ENCODE measurements at places on chromosomes 11 and 22.

DNA sequence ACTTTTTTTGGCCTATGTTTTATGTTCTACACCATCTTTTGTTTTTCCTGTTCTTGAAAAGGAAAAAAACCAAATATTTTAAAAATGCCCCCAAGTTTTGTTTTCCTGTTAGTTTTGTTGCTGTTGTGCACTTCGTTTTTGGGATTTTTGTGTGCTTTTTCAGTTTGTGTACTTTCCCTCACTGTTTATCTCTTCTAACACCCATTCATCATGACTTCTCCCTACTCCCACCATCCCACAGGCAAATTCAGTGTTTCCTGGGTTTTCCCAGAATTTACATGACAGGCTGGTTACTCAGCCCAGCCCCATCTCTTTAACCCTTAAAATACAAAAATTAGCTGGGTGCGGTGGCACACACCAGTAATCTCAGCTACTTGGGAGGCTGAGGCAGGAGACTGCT is 15.6 kb downstream of the TMEM123 start:
- DNase-seq = no peak

DNA sequence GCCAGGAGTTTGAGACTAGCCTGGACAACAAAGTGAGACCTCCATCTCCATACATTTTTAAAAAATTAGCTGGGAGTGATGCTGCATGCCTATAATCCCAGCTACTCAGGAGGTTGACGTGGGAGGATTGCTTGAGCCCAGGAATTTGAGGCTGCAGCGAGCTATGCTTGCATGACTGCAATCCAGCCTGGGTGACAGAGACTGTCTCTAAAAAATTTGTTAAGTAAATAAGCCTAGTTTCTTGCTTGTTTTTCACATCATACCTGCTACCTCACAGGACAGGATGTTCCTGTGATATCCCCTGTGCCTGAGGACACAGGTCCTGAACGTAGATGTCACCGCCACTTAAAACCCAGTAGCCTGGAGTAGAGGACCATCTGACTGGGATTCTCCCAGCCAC is 348.6 kb downstream of the MN1 start:
- DNase-seq = no peak

DNA sequence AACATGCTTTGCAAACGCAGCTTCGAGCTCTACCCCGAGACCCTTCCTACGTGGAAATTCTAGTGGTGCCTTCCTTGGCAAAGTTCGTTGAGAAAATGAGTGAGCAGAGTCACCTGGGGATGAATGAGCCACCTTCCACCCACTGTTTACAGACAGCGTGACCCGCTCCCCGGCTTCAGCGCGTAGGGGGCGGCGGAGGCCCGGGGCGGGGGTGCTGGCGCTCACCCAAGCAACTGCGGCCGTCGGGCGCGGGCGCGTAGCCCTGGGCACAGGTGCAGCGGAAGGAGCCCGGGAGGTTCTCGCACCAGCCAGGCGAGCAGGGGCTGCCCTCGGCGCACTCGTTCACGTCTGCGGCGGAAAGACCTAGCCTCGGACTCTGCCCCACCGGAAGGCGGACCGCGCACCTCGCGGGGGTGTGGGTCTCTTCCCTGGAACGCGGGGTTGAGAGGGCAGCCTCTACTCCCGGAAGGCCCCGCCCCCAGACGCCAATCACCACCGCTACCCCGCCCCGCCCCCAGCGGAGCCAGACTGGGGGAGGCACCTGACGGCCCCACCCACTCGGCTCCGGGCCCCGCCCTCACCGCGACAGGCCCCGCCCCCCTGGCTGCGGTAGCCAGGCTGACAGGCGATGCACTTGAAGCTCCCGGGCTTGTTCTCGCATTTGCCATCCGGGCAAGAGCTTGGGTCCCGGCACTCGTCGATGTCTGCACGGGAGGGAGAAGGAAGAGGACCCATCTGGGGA is 11.8 kb downstream of the LTBP3 start:
- DNase-seq = no peak

DNA sequence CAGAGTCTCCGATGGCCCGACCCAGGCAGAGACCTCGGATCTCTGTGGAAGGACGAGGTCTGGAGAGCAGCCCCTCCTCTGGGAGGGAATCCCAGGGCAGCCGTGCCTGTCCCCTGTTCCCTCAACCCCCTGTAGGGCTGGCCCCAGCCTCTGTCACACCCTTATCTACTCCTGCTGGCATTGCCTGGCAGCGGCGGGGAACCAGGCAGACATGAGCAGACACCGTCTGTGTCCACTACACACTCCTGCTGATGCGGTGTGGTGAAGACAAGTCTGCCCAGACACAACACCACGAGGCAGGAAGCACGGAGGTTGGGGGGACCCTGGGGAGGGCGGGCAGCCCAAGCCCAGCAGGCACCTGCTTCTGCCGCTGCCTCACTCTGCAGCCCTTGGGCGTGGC is 52.5 kb upstream of the A4GALT start:
- DNase-seq = no peak

- DNase-seq = no peak
These were observed 57.2 kb downstream of the GRIK4 start for GRCh38 chr11:120568572-120569307.

- DNase-seq = no peak
These were observed 1447.5 kb downstream of the BRD1 start for GRCh38 chr22:48380016-48380665.

DNA sequence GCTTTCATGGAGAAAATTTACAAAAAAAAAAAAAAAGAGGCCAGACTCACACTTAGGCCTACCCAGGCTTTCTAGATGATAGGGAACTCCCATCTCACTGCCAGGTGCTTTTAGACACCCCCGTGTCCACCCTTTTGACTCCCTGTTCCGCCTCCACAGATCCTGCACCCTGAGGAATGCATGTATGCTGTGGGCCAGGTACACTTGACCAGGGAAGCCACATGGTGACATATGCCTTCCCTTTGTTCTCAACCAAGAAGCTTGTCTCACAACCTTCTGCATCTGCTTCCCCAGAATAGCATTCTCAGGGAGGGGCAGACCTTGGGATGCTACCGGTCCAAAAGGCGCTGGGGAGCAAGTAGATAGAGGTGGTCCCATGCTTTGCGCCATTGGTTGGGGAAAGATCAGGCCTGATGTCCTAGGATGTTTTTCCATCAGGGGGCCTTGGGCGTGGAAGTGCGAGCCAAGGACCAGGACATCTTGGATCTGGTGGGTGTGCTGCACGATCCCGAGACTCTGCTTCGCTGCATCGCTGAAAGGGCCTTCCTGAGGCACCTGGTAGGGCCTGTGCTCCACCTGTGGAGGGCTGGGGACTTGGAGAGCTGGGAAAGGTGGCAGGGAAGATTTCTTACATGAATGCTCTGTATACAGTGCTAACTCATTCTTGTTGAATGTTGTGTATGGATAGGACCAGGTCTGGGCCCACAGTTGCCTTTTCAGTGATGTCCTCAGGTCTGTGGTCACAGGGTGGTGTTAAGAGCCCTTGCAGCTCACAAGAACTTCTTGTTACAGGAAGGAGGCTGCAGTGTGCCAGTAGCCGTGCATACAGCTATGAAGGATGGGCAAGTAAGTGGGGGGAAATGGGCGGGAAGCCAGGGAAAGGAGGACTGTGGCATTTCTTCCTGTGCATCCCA is 7.5 kb downstream of the HMBS start:
- DNase-seq = no peak

DNA sequence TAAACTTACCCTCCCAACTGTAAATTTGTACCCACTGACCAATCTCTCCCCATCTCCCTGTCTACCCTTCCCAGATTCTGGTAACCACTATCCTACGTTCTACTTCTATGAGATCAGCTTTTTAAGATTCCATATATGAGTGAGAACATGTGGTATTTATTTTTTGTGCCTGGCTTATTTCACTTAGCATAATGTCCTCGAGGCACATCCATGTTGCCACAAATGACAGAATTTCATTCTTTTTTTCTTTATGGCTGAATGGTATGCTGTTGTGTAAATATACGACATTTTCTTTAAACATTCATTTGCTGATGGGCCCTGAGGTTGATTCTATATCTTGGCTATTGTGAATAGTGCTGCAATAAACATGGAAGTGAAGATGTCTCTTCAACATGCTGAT is 74.7 kb upstream of the RRM1 start:
- peak; percentile 71 for DNase-seq

DNA sequence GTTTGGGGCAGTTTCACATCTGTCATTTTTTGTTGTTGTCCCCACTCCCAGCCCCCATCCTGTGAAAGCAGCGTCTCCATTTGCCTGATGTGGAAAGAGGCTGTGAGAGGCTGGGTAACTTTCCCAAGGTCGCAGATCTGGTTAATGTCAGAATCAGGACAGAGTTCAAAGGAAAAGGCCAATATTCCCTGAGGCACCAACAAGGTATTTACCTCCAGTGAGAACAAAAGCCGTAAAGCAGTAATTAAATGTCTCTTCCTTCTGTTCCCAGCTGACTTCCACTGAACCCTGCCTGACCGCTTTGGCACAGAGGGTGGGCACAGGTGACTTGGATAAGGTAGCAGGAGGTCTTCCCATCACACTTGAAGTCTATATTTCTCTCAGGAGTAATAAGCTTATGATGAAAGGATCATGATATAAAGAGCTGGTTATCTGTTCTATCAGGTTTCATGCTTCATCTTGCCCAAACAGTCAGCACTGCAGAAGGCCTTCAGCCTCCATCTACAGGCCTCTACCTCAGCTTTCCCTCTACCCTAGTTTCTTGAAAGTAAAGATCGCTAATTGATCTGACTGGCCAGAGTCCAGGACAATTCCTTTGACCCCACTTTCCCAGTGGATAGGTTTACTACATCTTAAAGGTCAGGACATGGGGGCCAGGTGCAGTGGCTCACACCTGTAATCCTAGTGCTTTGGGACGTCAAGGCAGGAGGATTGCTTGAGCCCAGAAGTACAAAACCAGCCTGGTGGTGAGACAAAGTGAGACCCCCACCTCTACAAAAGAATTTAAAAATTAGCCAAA is 9.4 kb downstream of the C11orf91 start:
- DNase-seq = no peak

GRCh38 chr22:42365942-42366695 is 66.1 kb downstream of the NFAM1 start:
- no peak for DNase-seq

GRCh38 chr22:44005524-44005923 is 18.6 kb upstream of the PARVB start:
- no peak for DNase-seq

DNA sequence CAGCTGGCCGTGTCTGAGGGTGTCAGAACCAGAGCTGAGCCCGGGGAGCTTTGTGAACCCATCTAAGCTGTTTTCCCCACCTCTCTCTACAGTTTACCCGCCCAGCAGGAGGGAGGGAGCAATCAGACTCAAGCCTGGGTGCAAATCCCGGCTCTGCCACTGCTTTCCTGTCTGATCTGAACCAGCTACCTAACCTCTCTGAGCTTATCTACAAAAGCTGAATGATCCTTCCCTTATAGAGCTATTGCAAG is 252 bp downstream of the APOL2 start:
- DNase-seq = no peak

- no peak for DNase-seq
These were observed 6.6 kb downstream of the SHANK2 start for GRCh38 chr11:71245601-71246391.

DNA sequence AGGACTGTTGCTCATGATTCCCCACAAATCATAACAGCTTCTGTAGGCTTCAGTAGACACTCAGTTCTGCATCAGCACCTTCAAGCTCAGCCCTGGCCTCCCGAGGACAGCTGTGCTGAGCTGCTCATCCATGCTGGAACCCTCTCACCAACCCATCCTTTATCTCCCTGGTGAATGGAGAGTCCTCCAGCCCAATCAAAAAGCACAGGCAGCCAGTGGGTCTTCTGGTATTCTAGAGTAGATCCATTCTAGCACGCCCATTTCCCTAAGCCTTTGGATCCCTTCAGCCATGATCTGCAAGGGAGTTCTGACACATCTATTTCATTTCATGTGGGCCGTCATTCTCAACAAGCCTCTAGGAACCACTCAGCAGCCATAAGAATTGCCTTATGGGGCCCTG is 44.6 kb upstream of the SPATA19 start:
- DNase-seq = no peak

DNA sequence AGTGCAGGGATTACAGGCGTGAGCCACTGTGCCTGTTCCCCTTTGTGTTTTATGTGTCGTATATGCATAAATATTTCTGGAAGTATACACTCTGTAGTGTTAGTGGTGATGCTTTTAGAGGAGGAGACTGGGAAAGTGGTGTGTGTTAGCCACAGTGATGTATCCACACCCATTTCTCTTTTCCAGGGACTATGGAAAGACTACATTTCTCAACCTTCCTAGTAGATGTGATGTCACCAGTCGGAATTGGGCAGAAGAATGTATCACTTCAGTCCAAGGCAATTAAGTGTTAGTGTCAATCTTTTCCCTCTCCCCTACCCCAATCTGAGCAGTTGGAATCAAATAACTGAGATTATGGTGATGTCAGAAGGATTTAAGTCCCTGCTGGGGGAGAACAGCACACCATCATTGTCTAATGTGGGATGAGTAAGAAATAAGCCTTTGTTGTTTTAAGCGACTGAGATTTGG is 5.8 kb upstream of the ATG16L2 start:
- DNase-seq = no peak

- peak; percentile 43 for DNase-seq
These were observed 99.1 kb upstream of the MTNR1B start for GRCh38 chr11:92870196-92870832.

DNA sequence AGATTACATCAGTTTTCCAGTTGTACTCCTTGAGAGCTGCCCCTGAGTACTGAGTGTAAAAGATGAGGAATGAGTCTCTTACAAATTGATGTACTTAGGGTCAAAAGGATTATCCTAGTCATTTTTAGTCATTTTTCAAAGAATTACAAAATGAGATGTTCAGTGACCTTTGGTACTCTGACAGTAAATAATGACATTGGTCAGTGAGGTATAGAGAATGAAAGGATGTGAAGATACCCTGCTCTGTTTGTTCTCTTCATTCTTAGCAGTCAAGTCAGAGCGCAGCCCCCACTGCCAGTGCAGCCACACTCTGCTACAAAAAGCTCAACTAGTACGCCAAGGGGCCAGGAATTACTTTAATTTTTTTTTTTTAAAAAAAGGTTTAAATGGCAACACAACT is 4.1 kb upstream of the ESAM start:
- no peak for DNase-seq

DNA sequence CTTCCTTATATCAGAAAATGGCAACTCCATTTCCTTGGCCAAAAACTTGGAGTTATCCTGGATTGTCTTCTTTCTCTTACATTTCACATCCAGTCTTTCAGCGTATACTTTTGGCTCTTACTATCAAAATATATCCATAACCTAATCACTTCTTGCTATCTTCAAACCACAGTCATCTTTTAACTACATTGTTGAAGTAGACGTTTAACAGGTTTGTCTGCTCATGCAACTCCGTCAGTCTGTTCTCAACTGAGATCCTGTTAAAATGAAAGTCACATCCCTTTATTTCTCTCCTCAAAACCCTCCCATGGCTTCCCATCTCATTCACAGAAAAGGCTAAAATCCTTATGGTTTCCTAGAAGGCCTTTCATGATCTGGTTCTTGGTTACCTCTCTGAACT is 41.9 kb downstream of the UVRAG start:
- no peak for DNase-seq

- DNase-seq = peak; percentile 68
These were observed 2.3 kb downstream of the ADORA2A start for GRCh38 chr22:24429411-24430365.

- no peak for DNase-seq
These were observed 26.1 kb downstream of the PTPRJ start for GRCh38 chr11:48006301-48006992.

GRCh38 chr11:34213366-34213765 is 107.9 kb downstream of the NAT10 start:
- peak; percentile 54 for DNase-seq

Data from RPMI7951 (cell line).